ENCODE measurements at places on chromosomes 11 and 22.

GRCh38 chr22:47089374-47089773 lies 326.9 kb downstream of the TBC1D22A start:
- no peak for DNase-seq

DNA sequence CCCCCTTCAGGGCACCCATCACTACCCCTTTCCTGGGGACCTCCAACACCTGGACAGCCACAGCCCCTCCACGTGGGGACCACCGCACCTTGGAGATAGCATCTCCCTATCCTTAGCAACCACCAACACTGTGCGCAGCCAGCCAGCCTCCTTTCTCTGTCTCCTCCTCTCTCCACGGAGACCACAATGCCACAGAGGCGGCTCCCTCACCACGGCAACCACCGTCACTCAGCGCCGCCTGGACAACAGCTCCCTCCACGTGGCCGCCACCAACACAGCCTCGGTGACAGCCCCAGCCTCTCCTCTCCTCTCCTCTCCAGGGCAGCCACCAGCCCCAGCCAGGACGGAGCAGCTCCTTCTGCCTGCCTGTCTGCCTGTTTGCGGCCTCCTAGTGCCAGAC lies 10.5 kb downstream of the ELFN2 start:
- DNase-seq: no peak

DNA sequence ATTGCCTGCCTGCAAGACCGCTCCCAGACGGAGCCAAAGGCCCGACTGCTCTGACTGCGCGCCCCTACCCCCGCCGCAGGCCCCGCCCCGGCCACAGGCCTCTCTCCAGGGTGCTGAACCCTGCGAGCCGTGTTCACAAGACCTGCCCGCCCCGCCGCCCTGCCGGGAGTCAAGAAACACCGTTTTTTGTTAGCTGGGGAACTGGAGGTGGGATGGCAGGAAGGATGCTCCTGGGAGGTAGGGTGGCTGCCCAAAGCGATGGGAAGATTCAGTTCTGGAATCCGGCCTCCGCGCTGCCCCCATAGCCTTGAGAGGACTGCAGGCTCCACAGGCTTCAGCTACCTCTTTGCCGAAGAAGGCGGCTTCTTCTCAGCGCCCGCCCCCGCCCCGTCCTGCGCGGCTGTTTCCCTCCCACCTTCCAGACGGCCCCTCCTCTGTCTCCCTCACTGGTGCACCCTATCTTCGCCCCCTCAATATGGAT lies 2.7 kb upstream of the PDE2A start:
- no peak for DNase-seq

GRCh38 chr11:108370990-108371389 lies 96.3 kb downstream of the C11orf65 start:
- no peak for DNase-seq

GRCh38 chr11:17538054-17538453 lies 6.2 kb downstream of the USH1C start:
- no peak for DNase-seq

DNA sequence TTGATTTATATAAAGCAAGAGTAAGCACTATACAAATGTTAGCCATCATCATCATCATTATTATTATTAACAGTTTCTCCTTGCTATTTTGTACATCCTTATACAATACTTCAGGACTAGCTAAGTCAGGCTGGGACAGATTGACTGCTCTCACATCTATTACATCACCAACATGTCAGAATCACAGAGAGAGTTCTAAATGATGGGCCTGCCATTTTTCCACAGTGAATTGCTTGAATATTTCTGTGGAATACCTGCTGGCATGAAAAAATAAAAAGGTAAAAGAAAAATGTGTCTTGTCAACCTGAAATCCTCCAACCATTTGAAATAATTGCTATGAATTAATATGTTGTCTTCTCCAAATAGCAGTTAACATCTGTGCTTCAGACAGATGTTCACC lies 1311.3 kb downstream of the FAM181B start:
- no peak for DNase-seq

- DNase-seq: no peak
Measured at GRCh38 chr11:28383456-28383855, 275.3 kb downstream of the METTL15 start.

GRCh38 chr11:88704485-88704884 lies 361.3 kb downstream of the GRM5 start:
- no peak for DNase-seq

DNA sequence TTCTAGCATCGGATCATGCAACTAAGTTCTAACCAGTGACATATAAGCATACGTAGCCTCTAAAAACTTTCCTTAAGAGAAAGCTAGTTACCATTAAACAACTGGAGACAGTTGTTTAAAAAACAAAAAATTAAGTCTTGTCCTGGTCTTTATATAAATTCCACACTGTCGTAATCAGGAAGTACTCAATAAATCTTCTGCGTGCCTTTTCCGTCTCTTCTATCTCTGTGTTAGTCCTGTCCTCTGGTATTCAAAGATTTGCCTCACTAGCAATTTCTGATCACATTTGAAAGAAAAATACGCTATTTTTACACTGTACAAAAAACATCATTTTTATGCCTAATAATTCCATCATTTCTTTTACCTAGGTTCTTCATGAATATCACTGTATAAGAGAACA lies 10.0 kb upstream of the SLC25A17 start:
- DNase-seq: no peak

DNA sequence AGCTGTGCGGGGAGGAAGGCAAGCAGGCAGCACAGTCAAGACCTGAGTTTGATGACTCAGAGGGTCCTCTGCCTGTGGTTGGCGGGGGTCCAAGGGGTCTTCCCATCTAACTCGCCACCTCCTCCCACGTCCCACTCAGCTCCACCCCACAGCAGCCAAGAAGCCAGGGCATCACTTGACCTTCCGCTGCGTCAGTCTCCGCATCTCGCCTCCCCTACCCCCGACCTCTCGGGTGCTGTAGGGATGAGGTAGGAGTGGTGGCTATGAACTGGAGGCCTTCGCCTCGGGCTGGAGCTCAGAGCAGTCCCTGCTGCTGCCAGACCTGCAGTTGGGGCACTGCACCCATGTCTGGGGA lies 90.6 kb downstream of the CDKN1C start:
- DNase-seq: no peak

DNA sequence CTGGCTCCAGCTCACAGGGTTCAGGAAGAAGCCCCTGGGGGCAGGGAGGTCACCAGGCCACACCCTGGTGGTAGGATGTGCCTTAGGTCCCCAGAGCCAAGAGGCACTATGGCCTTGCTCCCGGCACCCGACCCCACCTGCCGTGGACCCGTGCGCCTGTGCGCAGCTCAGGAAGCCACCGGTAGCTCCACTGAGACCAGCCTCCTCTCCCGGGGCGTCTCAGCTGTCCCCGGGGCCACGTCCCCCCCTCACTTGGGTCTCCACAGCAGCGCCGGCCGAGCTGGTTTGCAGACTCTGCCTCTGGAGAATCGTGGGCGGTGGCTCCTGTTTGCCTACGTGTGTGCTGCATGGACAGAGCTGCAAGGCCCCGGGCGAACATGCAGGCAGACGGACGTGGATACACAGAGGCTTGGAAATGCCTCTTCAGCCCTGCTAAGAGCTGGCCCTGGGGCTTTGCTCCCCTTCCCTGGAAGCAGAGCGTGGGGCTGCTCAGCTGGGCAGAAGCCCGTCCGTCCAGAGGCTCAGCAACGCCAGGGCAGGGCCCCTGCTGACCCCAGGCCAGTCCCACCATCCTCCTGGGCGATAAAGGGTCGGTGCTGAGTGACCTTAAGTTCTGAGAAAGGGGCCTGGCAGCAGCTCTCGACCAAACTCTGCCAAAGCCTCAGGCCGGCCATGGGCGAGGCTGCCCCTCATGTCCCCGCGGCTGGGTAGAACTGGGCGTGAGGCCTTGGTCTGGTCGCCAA lies 15.3 kb upstream of the MUC5B start:
- no peak for DNase-seq

DNA sequence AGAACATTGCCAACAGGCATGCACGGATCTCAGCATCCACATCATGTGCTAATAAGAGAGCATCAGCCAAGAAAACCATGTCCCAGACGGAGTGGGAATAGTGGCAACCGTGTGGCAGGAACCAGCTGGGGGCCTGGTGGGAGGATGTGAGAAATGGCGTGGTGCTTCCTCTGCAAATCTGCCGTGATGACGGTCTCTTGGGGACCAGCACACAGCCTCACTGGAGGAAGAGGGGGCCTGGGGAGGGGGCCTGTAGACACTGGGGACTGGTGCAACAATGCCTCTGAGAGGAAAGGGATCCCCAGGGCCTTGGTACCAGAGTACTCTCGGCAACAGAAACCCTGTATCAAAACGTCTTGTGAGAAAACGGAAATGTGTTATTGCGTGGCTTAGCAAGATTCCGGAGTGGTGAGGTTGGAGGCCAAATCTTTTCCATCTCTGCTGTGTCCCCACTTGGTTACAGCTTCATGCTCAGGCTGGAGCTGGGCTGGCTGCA lies 154.3 kb upstream of the TBCEL start:
- DNase-seq: no peak

DNA sequence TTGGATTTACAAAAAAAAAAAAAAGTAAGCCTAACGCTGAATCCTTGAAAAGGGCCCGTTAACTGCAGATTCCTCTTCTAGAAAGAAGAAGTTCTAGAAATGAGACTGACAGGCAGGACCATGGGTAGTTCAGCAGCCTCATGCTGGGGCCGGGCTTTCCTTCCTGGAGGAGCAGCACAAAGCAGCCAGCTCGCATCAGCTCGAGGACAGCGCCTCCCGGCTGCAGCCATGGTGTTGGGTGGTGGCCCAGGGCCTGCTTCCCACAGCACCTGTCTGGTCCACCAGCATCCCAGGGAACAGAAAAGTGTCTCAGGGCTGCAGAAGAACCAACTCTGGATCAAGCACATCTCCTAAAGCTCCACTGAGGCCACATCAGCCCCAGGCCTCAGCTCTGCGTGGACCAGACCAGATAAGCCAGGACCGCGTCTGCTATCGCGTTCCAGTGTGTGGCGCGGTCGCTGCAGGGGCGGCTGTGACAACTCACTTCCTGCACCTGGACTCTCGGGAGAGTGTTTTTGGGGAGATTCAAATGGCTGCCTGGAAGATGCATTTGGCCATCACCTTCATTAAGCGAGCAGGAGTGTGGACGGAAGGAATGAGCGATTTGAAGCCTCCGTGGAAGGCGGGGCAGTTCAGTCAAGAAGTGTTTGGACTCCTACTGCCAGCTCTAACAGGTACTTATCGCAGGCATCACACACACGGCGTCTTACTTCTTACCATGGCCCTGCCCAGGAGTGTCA lies 53.5 kb downstream of the MYH9 start:
- no peak for DNase-seq

- DNase-seq: no peak
Measured at GRCh38 chr11:92391808-92392207, 167.2 kb downstream of the FAT3 start.

- DNase-seq: no peak
Measured at GRCh38 chr11:111598148-111598547, 4.1 kb upstream of the SIK2 start.

DNA sequence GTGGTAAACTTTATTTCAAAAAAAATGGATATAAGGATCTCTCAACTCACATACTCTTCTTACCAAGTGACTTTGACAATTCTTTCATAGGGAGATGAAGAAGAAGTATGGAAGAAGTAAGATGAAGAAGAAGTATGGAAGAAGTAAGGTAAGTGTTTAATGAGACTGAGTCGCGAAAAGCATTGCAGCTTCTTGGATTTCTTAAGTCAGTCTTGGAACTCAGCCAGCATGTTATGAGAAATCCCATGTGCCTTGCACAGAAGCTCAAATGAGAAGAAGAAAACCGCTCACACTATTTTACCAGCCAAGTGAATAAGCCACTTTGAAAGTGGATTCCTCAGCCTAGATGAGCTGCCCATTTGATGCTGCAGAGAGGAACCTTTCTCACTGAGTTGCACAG lies 332.0 kb upstream of the CCDC179 start:
- DNase-seq: no peak

- DNase-seq: no peak
Measured at GRCh38 chr11:120201653-120202052, 9.2 kb upstream of the OAF start.

- no peak for DNase-seq
Measured at GRCh38 chr11:120941000-120941399, 82.9 kb upstream of the TBCEL start.

Data from NCI-H187 (cell line).